ENCODE measurements at places on chromosomes 5 and 9.

- DNase-seq, result peak; percentile 88
Observed at GRCh38 chr9:89701221-89701798, 96.5 kb downstream of the GADD45G start.

GRCh38 chr5:145824040-145824439, 11.1 kb downstream of the PRELID2 start:
- DNase-seq, result no peak

- no peak for DNase-seq
Observed at GRCh38 chr9:86846656-86847055, 100.7 kb downstream of the GAS1 start.

GRCh38 chr5:159186319-159186718, 23.0 kb downstream of the RNF145 start:
- no peak for DNase-seq

- DNase-seq, result no peak
Observed at GRCh38 chr5:115456539-115457040, 88.0 kb downstream of the FEM1C start.

- no peak for DNase-seq
Observed at GRCh38 chr9:136931611-136932130, 12.9 kb downstream of the FBXW5 start.

GRCh38 chr9:20988671-20989315, 42.6 kb downstream of the HACD4 start:
- no peak for DNase-seq

DNA sequence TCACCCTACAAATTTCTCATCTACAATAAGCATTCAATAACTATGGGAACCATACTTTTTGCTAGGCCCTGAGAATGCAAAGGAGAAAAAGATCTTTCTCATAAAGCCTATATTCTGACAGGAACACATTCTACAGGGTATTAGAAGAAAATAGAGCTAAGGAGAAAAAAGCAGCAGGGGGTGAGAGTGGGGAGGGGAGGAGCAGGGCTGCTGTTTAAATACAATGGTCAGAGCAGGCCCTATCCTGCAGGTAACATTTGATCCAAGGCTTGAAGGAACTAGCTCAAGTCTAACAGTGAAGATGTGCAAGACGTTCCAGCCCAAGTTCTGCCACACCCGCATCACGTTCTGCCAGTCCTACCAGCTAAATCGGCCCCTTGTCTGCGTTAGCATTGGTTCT, 89.7 kb downstream of the ELAVL2 start:
- no peak for DNase-seq

Measured in stimulated activated naive CD8-positive, alpha-beta T cell treated with anti-CD3 and anti-CD28 coated beads, Interleukin-15, amount 100 ng/mL, for 72 hours (primary cell).